K562 (cell line): ENCODE measurements at places on chromosomes 13 and 19. TPM values are rescaled to one million over a fixed set of nuclear protein-coding genes. Genes with fewer than 3 reads are reported as not detected.
A peak's percentile ranks its signal among the peaks of the same experiment; 100 is the strongest.

DNA sequence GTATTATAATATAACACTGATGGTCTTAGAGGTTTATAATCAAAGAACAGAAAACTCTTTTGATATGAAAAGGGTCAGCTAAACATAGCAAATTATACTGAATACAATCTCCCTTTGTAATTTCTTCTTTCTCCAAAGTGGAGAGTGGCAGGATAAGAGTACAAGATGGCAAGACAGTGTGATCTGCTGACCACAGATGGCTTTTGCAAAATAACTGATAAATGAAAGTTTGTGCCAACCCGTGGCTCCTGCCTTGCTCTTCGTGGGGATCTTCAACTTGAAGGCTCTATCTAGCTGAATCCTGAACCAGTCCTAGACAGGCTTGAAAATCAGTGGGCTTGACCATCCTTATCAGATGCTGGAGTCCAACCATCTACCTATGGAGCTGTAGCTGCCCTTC is 185.7 kb downstream of the VWA8 start:
- no peak for DNase-seq
- H3K36me3 ChIP-seq, result peaks cover 7% of the 10 kb centered on the region; the same call in 1 of the 3 replicates
- no peaks in the 10 kb centered on the region; the same call in 2 of the 3 replicates for H3K4me1 ChIP-seq
- no peak overlapping the region for H3K4me3 ChIP-seq

DNA sequence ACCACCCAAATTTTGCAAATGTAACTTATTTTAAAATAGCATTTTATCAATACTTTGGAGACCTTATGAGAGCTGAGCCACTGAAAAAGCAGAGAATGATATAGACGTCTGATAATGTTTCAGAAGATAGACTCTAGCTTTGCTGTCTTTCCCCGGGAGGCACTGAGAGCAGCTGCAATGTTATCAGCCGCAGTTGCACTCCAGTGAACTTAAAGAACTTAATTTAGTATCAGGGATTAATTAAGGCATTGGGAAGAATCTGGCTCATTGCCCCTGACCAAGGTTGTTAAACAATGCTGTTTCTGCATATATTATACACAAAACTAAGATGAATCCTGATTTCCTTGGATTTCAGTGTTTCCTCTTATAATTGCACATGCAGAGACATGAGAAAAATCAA is 75.7 kb upstream of the SGCG start:
- H3K27ac ChIP-seq, result no peak overlapping the region
- DNase-seq, result no peak
- no peaks in the 10 kb centered on the region; the same call in 2 of the 3 replicates for H3K27me3 ChIP-seq
- H3K36me3 ChIP-seq, result no peaks in the 10 kb centered on the region
- H3K4me1 ChIP-seq, result no peaks in the 10 kb centered on the region

- H3K27ac ChIP-seq, result no peak overlapping the region
- H3K4me1 ChIP-seq, result no peaks in the 10 kb centered on the region; the same call in 2 of the 3 replicates
- no peak overlapping the region for H3K4me3 ChIP-seq
- H3K36me3 ChIP-seq, result no peaks in the 10 kb centered on the region
- H3K27me3 ChIP-seq, result no peaks in the 10 kb centered on the region
Measured at GRCh38 chr19:57712222-57712621, 3.2 kb upstream of the ZNF154 start.

DNA sequence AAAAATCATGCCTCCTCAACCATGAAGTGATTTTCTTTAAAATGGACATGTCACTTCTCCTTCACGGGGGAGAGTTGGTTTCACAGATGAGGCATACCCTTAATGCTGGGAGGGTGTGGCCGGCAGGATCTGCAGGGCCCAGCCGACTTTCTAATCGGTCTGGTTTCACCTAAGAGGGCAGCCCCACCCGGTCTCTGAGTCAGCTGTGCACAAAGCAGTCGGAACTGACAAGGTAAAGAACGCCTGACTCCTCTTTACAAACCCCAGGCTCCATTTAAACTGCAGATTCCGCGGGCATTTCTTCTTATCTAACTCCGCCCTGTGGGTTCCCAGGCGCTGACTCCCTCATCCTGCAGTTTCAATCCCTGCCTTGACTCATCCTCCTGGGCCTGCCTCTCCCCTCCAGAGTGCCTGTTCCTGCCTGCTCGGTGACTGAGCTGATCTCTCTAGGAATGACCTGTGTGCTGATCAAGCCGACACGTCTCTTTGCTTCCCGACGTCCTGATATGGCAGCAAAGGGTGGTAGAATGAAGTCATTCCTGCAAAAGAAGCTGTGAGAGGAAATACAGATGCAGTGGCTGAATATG is 63.4 kb downstream of the EFNB2 start:
- H3K36me3 ChIP-seq, result no peaks in the 10 kb centered on the region
- H3K4me3 ChIP-seq, result no peak overlapping the region
- no peak overlapping the region for H3K27ac ChIP-seq
- no peaks in the 10 kb centered on the region; the same call in 1 of the 3 replicates for H3K27me3 ChIP-seq
- no peaks in the 10 kb centered on the region for H3K4me1 ChIP-seq

GRCh38 chr19:45468159-45468651 is 409 bp downstream of the FOSB start:
- H3K4me3 ChIP-seq, result peak overlapping the region; percentile 88
- peaks cover 53% of the 10 kb centered on the region for H3K4me1 ChIP-seq
- no peaks in the 10 kb centered on the region for H3K36me3 ChIP-seq
- H3K27me3 ChIP-seq, result no peaks in the 10 kb centered on the region

DNA sequence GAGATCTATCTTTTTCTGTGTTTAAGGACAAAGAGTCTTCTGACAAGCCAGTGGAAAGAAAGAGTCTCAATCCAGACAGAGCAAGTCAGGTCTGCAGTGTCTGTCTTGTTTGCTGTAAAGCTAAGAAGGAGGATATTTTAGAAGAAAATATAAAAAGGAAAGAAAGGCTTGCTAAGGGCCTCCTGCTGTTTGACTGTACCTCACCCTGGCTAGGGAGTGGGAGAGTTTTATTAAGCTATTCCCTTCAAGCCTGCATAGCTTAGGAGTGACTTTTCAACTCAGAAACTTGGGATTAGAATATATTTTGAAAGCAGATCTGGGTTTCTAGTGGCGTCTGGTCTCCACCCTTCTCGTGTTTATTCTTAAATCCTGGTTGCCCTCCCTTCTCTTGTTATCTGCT is 460.0 kb downstream of the COG6 start:
- H3K27me3 ChIP-seq, result no peaks in the 10 kb centered on the region
- DNase-seq, result no peak
- H3K4me3 ChIP-seq, result no peak overlapping the region

DNA sequence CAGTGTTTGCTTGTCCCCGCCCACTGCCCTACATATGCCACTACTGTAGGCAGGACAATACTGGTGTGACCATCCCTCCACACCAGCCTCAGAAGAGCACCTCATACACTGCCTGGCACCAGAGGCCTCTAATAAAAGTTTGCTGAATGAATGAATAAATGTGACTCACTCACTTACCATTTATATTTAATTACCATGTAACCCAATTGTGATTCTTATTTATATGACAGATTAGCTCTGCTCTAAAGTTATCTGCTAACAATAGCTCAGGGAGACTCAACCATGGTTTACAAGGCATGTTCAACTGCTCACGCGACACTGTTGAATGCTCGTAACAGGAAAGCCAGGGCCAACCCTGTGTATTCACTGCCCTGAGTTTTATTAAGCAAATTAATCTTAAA is 66.0 kb upstream of the DOCK9 start:
- no peak for DNase-seq
- H3K27ac ChIP-seq, result no peak overlapping the region
- H3K36me3 ChIP-seq, result no peaks in the 10 kb centered on the region; the same call in 2 of the 3 replicates
- H3K27me3 ChIP-seq, result no peaks in the 10 kb centered on the region
- H3K4me1 ChIP-seq, result peaks cover 7% of the 10 kb centered on the region; the same call in 1 of the 2 replicates
- H3K4me3 ChIP-seq, result no peak overlapping the region

- H3K4me1 ChIP-seq, result no peaks in the 10 kb centered on the region
- no peak overlapping the region for H3K27ac ChIP-seq
- H3K36me3 ChIP-seq, result no peaks in the 10 kb centered on the region
- H3K4me3 ChIP-seq, result no peak overlapping the region
- no peaks in the 10 kb centered on the region for H3K27me3 ChIP-seq
Measured at GRCh38 chr13:92938486-92939020, 288.1 kb upstream of the GPC6 start.

GRCh38 chr19:27909185-27909840 is 1303.6 kb downstream of the UQCRFS1 start:
- H3K36me3 ChIP-seq, result no peaks in the 10 kb centered on the region
- H3K4me1 ChIP-seq, result peaks cover 9% of the 10 kb centered on the region; the same call in 1 of the 2 replicates
- peaks cover 6% of the 10 kb centered on the region; the same call in 1 of the 2 replicates for H3K27me3 ChIP-seq
- H3K27ac ChIP-seq, result no peak overlapping the region

DNA sequence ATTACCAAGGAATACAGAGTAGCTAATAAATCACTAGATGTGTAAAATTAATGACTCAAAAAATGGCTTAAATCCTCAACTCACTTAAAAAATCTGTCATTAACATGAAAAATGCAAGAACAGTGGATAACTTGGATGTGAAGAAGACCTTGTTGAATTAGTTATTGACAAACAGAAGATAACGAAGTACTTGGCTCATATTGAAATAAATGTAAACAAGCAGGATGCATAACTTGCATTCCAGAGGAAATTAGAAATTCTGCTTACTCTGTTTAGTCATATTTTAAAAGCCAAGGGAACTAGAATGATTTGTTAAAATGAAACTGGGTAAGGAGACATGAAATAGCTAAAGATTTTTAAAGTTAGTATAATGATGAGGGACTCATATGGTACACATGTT is 1812.2 kb downstream of the PCDH9 start:
- H3K4me3 ChIP-seq, result no peak overlapping the region
- no peak overlapping the region for H3K27ac ChIP-seq
- no peaks in the 10 kb centered on the region for H3K4me1 ChIP-seq
- H3K27me3 ChIP-seq, result no peaks in the 10 kb centered on the region
- no peaks in the 10 kb centered on the region for H3K36me3 ChIP-seq

DNA sequence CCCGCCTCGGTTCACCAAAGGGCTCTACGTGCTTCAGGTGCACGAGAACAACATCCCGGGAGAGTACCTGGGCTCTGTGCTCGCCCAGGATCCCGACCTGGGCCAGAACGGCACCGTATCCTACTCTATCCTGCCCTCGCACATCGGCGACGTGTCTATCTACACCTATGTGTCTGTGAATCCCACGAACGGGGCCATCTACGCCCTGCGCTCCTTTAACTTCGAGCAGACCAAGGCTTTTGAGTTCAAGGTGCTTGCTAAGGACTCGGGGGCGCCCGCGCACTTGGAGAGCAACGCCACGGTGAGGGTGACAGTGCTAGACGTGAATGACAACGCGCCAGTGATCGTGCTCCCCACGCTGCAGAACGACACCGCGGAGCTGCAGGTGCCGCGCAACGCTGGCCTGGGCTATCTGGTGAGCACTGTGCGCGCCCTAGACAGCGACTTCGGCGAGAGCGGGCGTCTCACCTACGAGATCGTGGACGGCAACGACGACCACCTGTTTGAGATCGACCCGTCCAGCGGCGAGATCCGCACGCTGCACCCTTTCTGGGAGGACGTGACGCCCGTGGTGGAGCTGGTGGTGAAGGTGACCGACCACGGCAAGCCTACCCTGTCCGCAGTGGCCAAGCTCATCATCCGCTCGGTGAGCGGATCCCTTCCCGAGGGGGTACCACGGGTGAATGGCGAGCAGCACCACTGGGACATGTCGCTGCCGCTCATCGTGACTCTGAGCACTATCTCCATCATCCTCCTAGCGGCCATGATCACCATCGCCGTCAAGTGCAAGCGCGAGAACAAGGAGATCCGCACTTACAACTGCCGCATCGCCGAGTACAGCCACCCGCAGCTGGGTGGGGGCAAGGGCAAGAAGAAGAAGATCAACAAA is 2.6 kb downstream of the PCDH17 start:
- no peaks in the 10 kb centered on the region for H3K27me3 ChIP-seq
- H3K4me3 ChIP-seq, result no peak overlapping the region
- H3K4me1 ChIP-seq, result no peaks in the 10 kb centered on the region
- H3K27ac ChIP-seq, result no peak overlapping the region
- DNase-seq, result no peak

GRCh38 chr19:51354103-51354741 is 12.0 kb downstream of the ETFB start:
- H3K27me3 ChIP-seq, result no peaks in the 10 kb centered on the region
- peak; percentile 46 for DNase-seq
- peaks cover 39% of the 10 kb centered on the region for H3K36me3 ChIP-seq
- H3K27ac ChIP-seq, result peak overlapping the region; percentile 32; the same call in 2 of the 3 replicates
- peaks cover 29% of the 10 kb centered on the region for H3K4me1 ChIP-seq

DNA sequence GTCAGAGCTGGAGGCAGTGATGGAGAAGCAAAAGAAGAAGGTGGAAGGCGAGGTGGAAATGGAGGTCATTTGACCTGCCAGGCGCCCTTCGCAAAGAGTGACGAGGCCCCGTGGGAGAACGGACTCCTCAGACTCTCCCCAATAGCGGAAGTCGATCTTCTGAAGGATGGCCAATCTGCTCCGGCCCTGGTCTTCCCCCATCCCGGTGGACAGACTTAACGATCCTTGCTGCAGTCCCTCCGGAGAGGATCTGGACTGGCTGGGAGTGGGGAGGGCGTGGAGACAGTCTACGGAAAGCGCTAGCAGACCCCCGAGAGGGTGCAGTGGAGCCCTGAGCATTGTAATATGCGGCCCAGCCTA is 11.9 kb downstream of the EPS8L1 start:
- H3K27ac ChIP-seq, result no peak overlapping the region
- no peak overlapping the region for H3K4me3 ChIP-seq
- H3K27me3 ChIP-seq, result no peaks in the 10 kb centered on the region

- H3K27me3 ChIP-seq, result no peaks in the 10 kb centered on the region
- H3K4me3 ChIP-seq, result peak overlapping the region; percentile 90
- peaks cover 50% of the 10 kb centered on the region; the same call in 2 of the 3 replicates for H3K36me3 ChIP-seq
- peak; percentile 53 for DNase-seq
Measured at GRCh38 chr19:2049741-2050348, 1.2 kb downstream of the MKNK2 start.

DNA sequence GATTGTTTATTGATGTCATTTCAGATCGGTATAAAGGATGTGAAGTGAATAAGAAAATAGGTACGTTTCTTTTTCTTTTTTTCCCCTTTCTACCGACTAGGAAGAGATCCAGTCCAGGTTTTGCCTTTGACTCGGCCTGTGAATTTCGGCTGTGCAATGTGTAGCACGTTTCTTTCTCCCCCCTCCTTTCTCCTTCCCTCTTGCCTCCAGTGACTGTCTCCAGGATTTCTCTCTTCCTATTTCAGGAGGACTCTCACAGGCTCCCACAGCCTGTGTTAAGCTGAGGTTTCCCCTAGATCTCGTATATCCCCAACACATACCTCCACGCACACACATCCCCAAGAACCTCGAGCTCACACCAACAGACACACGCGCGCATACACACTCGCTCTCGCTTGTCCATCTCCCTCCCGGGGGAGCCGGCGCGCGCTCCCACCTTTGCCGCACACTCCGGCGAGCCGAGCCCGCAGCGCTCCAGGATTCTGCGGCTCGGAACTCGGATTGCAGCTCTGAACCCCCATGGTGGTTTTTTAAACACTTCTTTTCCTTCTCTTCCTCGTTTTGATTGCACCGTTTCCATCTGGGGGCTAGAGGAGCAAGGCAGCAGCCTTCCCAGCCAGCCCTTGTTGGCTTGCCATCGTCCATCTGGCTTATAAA is at the start of gene GPC6:
Gene GPC6, plus strand, starts transcription at position 185 of the 657 bp plus-strand sequence.
- peak; percentile 66 for DNase-seq
- H3K27ac ChIP-seq, result no peak within 1 kb of the TSS
- no peaks in the 10 kb centered on the region for H3K4me1 ChIP-seq
- peak within 1 kb of the TSS; percentile 10 for H3K4me3 ChIP-seq

Gene IL27RA
- polyA plus RNA-seq, result 10.6 and 12.0 TPM in 2 replicates

Gene ATP7B
- 7.2 and 11.6 TPM in 2 replicates for polyA plus RNA-seq

Gene RFPL4AL1
- not detected in 2 replicates for polyA plus RNA-seq

Gene SHANK1
- 0.52 and 1.6 TPM in 2 replicates for polyA plus RNA-seq

Gene CADM4
- 1.7 and 4.6 TPM in 2 replicates for polyA plus RNA-seq

Gene TTC9B
- polyA plus RNA-seq, result not detected in 2 replicates

Gene METTL21C
- polyA plus RNA-seq, result not detected in 2 replicates

Gene ERICH6B
- polyA plus RNA-seq, result not detected in 2 replicates

Gene DCLK1
- not detected in 2 replicates for polyA plus RNA-seq

Gene ZNF20
- polyA plus RNA-seq, result 1.7 and 2.7 TPM in 2 replicates
